BE2C (cell line): ENCODE measurements at places on chromosomes 11 and 22.
A peak's percentile ranks its signal among the peaks of the same experiment; 100 is the strongest.

GRCh38 chr22:27205492-27206373 is 548.3 kb downstream of the MIAT start:
- DNase-seq: no peak

DNA sequence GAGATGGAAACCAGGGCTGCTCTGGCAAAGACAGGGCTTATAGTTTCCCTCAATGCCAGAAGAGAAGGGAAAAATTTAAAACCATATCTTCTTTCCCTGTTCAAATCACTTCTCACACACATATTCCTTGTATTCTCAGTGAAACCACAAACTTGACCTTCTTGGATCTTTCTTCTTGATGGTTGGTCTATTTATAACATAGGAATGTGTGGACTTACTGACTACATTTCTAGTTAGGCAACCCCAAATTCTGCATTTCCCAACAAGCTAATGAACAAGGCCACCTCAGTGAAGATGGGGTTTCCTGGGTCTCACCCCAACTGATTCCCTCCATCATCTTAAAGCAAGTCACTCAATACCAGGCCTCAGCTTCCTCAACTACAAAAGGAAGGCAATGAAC is 3.8 kb upstream of the QSER1 start:
- no peak for DNase-seq

GRCh38 chr11:7597620-7598019 is 75.7 kb downstream of the CYB5R2 start:
- DNase-seq: no peak

GRCh38 chr22:44309647-44310046 is 3.1 kb downstream of the SHISAL1 start:
- no peak for DNase-seq

- peak; percentile 61 for DNase-seq
Measured at GRCh38 chr11:44731685-44732430, 5.1 kb downstream of the TSPAN18 start.

DNA sequence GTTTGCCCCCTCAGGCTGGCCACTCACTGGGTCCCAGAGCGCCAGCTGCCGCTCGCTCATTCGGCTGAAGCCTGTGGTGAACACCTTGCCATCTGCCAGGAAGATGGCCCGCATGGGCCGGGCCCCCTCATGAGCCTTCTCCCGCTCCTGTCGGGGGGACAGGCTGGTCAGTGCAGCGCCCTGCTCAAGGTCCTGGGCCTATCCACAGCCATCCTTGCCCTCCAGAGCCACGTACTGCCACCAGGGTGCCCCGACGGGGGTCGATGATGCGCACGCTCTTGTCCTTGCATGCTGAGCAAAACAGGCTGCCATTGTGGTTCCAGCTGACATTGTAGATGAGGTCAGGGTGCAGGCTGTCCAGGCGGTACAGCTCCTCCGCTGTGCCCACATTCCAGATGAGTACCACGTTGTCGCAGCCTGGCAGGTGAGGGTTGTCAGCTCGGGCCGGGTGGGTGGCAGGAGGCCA is 2.1 kb downstream of the CORO1B start:
- DNase-seq: no peak

GRCh38 chr11:10674440-10674855 is 19.1 kb downstream of the IRAG1 start:
- DNase-seq: no peak

DNA sequence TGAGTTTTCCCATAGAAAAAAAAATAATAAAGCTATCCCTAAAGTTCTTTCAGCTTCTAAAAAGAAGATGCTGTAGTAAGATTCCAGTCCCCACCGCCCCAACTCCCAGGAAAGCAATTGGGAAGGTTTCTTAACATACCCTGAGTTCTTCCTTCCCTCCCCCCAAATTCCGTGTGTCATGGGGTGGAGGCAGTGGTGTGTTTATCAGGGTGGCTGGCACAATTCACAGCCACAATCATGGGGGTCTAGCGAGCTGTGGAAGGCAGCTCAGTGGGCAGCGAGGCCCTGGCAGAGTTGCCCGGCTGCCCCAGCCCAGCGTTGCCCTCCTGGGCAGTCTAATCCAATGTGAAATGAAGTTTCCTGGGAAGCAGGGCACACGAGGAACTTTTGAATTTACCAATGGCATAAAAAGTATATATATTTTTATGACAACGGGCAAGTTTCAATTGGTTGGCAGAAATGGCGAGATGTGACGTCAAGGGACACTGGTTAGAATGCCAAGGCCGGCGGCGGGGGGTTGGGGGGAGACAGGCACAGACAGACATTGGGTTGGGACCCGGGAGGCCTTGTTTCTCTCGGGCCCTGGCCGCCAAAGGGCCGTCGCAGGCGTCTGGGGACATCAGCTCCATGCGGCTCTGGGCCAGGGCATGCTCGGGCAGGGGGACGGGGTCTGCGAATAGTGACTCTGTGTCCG is 80.7 kb upstream of the PPARA start:
- DNase-seq: peak; percentile 95

- no peak for DNase-seq
Measured at GRCh38 chr22:37990862-37991261, 6.5 kb upstream of the SOX10 start.

DNA sequence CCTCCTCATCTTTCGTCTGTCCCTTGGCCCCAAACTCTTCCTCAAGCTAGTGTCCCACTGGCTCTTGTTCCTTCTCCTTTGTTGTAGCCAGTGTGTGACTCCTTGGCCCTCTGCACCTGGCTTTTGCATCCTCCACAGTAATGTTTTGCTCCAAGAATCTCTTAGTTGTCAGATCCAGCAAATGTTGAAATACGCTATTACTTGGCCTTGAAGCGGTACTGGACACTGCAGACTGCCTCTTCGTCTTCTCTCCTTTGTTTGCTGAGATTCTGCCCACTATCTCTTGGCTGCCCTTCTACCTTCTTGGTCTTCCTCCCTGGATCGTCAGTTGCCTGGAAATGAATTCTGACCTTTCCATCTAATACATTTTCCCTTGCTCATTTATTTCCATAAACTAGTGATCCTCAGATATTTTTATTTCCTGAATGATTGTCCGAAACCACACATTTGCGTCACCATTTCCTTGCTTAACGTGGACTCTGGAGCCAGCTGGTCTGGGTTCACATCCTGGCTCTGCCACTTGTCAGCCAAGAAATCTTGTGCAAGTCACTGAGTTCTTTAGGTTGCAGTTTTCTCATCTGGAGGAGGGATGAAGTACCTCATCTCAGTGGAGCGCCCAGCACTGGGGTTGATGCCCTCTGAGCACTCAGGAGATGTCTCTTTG is 113.6 kb downstream of the LDLRAD3 start:
- no peak for DNase-seq

- no peak for DNase-seq
Measured at GRCh38 chr11:60127311-60127811, 38.9 kb downstream of the MS4A2 start.

DNA sequence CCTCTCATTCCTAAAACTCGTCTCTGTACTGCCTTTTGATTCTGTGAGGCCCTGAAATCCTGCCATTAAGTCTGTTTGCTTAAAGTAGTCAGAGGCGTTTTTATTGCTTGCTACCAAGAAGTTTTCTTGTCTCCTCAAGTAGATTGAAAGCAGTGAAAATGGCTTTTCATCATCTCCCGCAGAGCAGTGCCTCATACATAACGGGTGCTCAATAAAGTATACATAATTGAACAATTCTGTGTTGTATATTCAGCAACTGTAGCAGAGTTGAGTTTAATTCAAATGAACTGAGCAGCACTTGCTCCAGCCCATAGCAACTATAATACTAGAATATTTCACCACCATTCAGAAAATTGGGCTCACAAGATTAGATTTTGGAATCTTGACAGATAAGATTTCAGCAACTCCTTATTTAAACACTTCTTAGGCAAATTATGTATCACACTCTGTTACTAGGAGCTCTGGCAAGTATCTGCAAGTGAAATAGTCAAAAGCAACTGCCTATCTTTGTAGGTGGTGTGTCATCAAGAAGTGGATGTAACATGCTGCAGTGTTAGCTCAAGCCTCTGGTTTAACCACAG is 20.0 kb downstream of the FIBIN start:
- no peak for DNase-seq

DNA sequence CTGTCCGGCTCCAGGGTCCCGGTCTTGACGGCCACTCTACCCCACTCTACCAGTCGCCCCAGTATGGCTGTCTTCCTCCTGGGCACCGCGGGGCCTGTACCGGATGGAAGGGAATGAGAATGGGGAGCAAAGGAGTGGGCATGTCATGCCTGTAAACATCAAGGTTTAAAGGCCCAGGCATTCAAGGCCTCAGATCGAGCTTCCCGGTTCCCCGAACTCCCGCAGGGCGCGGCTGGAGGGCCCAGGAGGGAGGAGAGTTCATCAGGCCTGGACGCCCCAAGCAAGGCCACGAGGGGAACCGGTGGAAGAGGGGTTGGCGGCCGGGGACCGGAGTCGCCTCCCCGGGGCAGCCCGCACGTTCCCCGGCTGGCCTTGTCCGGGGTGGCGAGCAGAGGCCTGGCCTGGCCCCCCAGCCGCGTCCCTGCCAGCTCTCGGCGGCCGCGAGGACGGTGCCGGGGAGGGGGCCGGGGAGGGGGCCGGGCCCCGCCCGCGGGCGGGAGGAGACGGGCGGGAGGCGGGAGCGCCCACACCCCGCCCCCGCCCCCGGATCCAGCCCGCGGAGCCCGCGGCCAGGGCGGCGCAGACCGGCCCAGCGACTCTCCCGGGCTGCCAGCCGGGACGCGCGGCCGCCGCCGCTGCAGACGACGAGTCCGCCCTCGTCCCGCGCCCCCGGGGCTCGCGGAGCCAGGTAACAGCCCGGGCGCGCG is at the start of gene CDC42EP1:
Gene CDC42EP1 (plus strand): TSS at position 580 of the 707 bp plus-strand sequence. CDS start 5,870 bp downstream, outside the sequence.
- peak; percentile 33 for DNase-seq

DNA sequence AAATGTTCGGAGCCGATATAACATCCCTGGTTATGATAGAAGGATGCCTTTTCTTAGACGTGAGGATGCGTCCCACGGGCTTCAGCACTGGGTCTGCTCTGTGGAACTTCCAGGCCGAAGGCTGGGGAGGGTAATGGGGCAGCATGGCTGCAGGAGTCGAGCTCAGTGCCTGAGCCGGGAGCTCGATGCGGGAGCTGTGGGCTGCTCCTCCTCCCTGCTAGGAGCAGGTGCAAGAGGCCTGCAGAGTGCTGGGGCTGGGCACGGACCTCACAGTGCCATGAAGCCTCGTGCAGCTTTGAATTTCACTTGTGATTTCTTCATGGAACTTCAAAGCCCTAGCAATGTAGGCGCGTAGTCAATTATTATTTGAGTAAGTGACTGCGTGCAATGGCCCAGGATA is 6.0 kb downstream of the TUBA8 start:
- DNase-seq: no peak

GRCh38 chr11:122399375-122399774 is 256.1 kb upstream of the UBASH3B start:
- DNase-seq: no peak
